ENCODE measurements at places on chromosomes 12 and 14.

DNA sequence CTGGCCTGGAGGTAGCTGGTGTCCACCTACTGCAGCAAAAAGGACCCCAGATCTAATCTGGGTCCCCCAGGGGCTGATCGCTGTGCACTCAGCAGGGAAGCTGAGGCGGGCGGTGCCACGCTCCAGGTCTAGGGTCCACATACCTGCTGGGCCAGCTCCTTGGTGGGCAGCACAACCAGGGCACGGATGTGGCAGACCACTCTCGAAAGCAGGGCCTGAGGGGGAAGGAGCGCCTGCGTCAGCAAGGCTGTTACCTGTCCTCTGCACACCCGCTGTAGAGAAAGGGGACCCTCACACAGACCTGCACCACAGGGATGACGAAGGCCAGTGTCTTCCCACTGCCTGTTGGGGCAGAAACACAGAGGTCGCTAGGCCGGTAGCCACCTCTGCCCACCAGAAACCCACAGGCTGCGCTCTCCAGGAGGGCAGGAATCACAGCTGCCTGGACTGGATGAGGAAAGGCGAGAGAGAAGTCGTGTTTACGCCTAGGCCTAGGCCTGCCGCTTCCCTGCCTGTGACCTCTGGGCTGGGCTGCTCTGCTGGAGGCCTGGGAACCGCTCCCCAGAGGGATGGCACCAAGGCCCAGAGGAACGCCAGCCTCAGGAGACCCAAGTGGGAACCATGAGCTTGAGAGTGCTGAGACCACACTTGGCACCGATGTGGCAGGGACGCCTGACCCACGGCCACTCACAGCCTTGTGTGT is 2.0 kb downstream of the DDX51 start:
- no peak for DNase-seq

- DNase-seq, result no peak
Measured at GRCh38 chr12:128994856-128995255, 141.6 kb downstream of the GLT1D1 start.

- DNase-seq, result no peak
Measured at GRCh38 chr14:55688566-55688965, 108.6 kb downstream of the KTN1 start.

- no peak for DNase-seq
Measured at GRCh38 chr14:45916340-45916953, 663.4 kb upstream of the MIS18BP1 start.

GRCh38 chr12:116642683-116643082 is 83.5 kb downstream of the MAP1LC3B2 start:
- no peak for DNase-seq

DNA sequence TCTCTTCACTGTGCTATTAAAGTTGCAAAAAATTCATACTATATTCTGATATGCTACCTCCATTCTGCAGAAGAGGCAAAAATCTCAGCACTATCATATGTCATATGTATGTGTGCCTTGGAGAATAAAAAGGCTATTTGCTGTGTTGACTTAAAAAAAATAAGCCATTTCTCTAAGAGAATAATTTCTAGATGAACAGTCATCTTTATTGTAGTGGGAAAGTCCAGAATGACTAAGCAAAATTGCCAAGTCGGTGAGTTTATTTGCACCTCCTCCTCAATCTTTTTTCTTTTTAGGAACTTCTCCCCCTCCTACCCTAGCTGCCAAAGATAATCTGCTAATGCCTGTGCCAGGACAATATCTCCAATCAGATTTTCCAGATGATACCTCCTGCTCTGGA is 353.8 kb upstream of the FAR2 start:
- no peak for DNase-seq

DNA sequence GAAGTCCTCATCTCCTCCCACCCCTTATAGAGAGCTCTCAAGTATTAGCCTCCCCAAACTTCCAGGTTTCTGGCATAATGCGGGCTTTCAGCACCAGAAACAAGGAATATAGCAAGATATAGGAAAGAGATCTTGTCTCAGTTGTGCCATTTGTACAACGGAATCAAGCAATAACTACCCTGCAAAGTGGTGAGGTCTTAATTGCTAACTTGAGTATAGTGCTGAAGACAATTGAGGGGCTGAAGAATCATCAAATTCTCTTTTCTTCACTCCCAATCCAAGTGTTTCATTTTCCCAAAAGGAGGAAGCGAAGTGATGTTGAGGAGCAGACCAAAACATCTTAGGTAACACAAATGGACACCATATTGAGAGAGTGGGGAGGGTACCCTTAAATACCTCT is 26.8 kb upstream of the ANP32D start:
- no peak for DNase-seq

- no peak for DNase-seq
Measured at GRCh38 chr12:26138860-26139259, 14.0 kb upstream of the BHLHE41 start.

DNA sequence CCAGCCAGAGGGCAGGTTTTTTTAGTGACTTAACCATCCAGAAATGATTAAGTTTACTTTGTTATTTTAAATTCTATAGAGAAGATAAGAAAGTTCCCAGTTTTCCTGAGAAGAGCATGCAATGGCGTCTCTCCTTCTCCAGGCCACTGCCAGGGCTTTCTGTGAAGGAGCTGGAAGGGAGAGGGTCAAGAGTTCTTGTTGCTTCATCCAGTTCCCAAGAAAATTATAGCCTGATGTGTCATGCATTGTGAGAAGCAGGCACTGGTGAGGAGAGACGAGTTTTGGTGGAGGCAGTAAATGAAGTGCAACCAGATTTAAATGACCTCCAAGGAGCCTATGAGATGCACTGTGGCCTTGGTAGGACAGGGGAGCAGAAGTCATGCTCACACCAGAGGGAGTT is 14.2 kb downstream of the ELK3 start:
- no peak for DNase-seq

- no peak for DNase-seq
Measured at GRCh38 chr14:56539862-56540261, 39.7 kb upstream of the TMEM260 start.

DNA sequence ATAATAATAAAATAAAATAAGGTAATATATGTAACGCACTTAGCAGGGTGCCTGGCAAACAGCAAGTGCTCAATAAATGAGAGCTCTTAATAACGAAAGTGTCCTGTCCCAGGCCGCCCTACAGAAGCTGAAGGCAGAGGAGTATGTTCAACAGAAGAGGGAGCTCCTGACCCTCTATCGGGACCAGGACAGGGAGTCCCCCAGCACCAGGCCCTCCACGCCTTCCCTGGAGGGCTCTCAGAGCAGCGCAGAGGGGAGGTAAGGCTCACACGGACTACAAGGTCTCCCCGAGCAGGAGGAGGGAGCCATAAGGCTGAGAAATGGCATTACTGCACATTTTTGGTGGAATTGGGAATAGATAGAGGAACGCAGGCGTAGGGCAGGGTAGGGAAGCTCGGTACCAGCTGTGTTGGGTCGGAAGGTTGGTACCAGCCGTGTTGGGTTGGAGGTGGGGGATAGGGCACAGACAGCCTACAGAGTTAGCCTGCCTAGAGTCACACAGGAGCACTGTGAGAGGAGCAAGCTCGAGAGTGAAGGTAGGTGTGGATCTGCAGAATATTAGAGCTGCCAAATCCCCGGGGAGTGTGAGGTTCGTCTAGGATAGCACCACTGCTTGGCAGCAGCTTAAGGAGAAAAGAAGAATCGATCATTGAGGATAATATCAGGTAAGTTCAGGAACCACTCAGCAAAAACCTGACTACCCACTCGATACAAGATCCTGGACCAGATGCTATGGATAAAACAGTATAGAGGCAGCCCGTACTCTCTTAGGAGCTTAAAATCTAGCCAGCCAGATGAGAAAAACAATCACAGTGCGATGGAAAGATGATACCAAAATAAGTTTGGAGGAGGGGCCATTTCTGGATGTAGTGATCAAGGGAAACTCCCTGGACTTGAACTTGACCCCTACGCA is 15.3 kb downstream of the TNFRSF1A start:
- no peak for DNase-seq

DNA sequence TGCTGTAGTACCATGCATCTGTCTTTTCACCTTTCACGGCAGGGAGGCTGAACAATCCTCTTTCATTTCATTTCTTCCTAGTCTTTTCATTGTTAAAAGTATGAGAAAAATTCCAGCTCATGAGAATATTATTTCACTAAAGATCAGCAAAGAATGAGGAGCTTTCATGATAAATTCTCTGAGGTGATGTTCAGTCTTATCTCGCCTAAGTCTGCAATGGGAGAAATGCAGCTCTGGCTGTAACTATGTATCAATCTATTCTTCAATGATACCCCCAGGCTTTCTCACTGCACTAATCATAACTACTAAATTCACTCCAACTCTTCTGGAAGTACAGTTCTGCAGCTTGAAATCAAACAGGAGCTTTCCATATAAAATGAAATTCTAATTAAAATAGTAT is 15.7 kb downstream of the FOXG1 start:
- DNase-seq, result no peak

DNA sequence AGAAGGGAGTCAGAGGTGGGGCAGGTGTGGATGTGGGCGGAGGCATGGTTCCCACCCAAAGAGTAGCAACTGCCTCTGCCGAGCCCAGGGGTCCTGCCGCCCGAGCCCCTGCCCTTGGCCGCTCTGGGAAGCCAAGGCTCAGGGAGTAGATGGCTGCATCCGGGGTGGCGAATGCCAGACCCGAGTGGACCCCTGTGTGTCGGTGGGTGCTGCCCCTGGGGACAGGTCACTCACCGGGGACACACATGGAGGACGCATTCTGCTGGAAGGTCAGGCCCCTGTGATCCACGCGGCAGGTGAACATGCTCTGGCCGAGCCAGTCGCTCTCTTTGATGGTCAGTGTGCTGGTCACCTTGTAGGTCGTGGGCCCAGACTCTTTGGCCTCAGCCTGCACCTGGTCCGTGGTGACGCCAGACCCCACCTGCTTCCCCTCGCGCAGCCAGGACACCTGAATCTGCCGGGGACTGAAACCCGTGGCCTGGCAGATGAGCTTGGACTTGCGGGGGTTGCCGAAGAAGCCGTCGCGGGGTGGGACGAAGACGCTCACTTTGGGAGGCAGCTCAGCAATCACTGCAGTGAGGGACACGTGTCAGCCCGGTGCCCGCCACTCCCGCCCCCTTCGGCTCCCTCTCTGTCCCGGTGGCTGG is 329.0 kb downstream of the TMEM121 start:
- DNase-seq, result no peak

GRCh38 chr12:27237790-27238771 is 6.0 kb upstream of the STK38L start:
- no peak for DNase-seq

DNA sequence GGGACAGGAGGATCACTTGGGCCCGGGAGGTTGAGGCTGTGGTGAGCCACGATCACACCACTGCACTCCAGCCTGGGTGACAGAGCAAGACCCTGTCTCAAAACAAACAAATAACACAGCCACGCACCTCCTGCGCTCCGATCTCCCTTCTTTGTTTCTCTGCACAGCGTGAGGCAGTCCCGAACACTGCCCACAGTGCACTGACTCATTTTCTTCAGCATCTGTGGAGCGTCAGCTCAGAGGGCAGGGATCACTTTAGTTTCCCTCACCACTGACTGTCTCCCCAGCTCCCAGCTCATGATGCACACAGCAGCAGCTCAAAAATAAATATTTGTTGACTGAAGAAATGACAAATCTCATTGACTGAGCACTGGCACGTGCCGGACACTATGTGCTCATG is 883 bp upstream of the MYL2 start:
- no peak for DNase-seq

- no peak for DNase-seq
Measured at GRCh38 chr14:49497725-49498348, 88.3 kb downstream of the RPS29 start.

DNA sequence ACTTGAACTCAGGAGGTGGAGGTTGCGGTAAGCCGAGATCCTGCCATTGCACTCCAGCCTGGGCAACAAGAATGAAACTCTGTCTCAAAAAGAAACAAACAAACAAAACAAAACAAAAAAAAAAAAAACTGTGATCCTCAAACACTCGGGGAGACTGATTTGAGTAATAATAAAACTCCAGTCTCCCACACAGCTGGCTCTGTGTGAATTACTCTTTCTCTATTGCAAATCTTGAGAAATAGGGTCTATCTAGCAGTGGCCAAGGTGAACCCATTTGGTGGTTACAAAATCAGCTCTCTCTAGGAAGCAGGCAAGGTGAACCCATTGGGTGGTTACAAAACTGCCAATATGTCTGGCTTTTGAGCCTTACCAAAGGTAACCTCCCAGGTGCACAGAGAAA is 6.0 kb upstream of the ACOT6 start:
- DNase-seq, result no peak
